ENCODE measurements at places on chromosomes 4 and X.

DNA sequence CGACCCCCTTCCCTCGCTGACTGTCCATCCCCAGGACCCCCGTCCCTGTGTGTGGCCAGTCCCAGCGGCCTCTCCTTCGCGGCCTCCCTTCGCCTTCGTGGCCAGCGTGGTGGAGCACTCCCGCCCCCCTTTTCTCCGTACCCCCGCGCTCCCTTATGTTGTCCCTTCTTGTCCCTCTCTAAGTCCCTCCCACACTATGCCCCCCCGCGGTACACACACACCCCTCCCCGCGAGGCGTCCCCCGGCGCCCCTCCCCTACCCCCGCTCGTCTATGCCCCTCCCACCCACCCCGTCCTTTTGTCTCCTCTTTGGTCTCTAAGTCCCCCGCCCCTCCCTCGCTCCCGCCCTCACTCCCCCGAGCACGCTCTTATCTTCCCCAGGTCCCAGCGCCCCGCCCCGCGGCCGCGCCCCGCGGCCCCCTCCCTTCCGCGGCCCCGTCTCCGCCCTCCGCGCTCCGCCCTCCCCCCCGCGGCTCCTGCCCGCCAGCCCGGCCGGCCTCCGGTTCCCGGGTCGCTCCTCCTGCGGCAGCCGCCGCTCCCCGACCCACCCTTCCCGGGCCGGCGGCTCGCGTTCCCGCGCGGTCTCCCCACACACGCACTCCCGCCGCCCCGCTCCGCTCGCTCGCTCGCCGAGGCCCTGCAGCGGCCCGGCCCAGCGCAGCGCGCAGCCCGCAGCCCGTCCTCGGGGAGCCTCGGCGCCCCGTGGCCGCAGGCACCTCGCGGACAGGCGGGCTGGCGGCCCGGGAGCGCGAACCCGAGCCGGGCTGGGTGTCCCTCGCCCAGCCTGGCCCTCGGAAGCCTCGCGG is 26.3 kb downstream of the UTP14A start:
- peak; percentile 68 for DNase-seq

GRCh38 chr4:161525121-161525520 is 638.7 kb downstream of the FSTL5 start:
- DNase-seq, result no peak

DNA sequence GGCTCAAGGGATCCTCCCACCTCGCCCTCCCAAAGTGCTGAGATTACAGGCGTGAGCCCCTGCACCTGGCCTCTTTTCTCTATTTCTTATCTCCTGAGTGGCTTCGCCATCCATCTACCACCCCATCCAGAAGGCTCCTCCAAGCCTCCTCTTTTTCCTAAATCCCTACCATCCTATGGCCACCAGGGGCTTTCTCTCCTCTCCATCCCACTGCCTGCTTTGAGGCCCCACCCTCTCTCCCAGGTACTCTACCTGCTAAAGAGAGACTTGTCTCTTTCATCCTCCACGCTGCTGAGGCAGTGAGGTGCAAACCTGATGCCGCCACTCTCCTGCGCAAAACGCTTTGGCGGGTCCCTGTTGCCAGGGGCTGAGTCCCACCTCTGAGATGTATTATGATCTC is 7.0 kb downstream of the RS1 start:
- no peak for DNase-seq

GRCh38 chr4:184544788-184545409 is 70.5 kb upstream of the IRF2 start:
- no peak for DNase-seq

- no peak for DNase-seq
Observed at GRCh38 chr4:138596896-138597295, 354.7 kb upstream of the SLC7A11 start.

DNA sequence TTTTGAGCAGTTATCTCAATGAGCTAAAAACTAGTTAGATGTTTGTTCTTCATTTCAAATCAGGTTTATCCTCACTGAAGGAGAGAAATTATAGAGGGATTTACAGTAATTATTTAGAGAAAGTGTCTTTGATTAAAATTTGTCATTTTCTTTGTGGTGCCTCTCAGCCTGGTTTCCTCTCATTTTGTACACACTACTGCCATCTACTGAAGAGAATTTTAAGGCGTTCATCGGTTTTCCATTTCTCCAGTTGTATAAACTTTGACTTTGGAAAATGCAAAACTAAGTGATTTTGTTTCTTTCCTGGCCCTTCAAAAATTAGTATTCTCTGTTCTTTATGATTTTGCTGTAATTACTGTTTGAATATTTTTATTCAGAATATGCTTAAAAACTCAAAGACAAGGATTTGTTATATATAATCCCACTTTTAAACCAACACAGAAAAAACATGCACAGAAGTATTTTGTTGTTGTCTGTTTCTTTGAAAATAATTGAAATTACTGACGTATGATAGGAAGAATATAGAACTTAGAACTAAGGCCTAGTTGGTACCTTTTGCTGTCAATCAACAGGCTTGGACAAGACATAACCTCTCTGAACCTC is 34.4 kb upstream of the ANXA3 start:
- DNase-seq, result no peak

Measured in activated T-helper 9 cell treated with anti-CD3 and anti-CD28 coated beads, Interleukin-2, amount 50 U/mL, for 16 hours (primary cell).